Stimulated activated CD4-positive, alpha-beta T cell treated with anti-CD3 and anti-CD28 coated beads, Interleukin-4, amount 100 ng/mL, for 1 hour (primary cell): ENCODE measurements at places on chromosomes 5 and 9.

- no peak for DNase-seq
Observed at GRCh38 chr9:85859765-85860164, 81.2 kb upstream of the NAA35 start.

DNA sequence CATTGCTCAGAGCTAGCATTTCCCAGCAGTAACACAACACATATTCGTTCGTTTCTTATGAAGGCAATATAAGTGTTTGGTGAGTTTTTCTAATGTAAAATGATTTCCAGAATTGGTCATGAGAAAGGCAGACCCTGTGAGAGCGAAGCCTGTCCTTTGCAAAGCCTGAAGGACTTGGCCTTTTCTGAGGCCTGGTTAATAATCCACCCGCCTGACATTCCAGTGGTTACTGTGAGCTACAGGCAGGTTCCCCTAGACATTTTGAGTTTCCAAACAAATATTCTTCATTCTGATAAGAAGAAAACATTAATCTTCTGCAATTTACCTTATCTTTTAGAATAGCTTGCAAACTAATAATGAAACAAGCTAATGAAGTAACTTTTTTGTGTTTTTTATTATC is 38.0 kb downstream of the ADAMTS16 start:
- DNase-seq, result no peak

- DNase-seq, result no peak
Observed at GRCh38 chr9:112341730-112342129, 8.3 kb upstream of the PTBP3 start.

DNA sequence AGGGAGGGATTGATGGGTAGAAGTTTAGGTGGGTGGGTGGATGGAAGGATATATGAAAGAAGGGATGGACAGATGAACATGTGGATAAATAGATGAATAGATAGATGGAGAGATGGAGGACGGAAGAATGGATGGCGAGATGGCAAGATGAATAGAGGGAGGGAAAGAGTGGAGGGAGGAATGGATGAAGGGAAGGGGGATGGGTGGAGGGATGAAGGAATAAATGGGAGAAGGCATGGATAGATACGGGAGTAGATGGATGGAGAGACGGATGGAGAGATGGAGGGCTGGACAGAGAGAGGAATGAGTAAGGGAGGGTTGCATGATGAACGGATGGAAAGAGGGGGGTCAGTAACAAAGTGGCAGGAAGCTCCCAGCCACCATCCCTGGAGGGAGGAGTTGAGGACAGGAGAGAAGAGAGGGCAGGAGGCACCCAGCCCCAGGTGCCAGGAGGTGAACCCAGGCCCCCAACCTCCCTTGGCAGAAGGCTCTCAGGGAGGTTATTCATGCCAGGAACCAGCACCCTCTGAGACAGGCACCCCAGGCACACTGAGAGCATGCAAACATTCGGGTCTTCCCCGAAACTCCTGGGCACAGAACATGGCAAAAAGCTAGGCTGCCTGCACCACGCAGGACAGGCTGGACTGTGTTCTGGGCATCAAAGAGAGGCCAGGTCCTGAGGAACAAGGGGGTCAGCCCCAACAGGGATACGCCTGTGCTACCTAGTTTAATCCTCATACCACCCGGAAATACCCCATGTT is 9.1 kb downstream of the SARDH start:
- DNase-seq, result no peak

DNA sequence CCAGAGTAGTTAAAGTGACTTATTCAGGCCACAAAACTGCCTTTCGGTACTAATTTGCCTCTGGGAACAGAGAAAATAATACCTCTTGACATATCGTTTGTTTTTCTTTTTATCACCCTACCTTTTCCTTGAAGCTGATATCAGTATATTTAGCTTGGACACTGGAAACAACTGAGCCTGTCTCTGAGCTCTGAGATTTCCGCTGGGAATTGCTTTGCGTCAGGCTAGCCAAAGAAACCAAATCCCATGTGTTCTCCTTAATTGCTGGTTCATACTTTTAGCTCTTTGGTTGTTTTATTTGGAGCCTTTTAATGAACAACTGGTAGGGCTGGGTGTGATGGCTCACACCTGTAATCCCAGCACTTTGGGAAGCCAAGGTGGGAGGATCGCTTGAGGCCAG is 30.3 kb upstream of the SNAPC3 start:
- no peak for DNase-seq

DNA sequence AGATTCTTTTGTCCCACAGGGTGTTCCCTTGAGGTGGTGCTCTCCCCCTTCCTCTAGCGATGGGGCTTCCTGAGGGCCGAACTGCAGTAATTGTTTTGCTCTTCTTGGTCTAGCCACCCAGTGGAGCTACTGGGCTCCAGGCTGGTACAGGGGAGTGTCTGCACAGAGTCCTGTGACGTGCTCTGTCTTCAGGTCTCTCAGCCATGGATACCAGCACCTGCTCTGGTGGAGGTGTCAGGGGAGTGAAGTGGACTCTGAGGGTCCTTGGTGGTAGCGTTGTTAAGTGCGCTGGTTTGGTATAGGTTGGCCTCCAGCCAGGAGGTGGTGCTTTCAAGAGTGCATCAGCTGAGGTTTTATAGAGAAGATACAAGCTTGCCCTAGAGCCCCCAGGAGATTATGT is 20.4 kb upstream of the CEP72 start:
- no peak for DNase-seq

GRCh38 chr9:130186839-130187522 is 14.8 kb downstream of the NCS1 start:
- DNase-seq, result no peak

DNA sequence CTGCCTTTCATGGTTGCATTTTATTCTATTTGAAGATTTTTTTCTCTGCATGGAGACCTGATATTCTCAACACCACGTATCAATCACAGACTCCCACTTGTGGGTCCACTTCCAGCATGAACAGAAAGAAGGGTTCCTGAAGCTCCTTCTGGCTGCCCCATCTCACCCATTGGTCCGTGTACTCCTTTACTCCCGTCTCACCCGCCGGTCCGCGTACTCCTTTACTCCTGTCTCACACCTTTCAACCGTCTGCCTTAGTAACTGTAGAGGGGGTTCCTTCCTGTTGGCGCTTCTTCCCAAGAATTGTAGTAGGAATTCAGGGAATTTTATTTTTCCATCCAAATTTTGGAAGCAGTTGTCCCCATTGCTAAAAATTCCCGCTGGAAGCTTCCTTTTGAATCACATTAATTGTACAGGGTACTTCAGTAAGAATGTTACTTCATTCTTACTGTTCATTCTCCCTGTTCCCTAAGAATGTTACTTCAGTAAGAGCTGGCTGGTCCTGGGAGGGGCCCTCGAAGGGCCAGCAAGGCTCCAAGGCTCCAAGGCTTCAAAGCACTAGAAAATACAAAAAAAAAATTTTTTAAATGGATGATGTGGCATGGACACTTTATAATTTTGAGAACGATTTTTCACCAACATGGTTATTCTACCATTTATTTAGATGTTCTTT is 3.9 kb upstream of the LPCAT1 start:
- no peak for DNase-seq
